T-helper 2 cell (primary cell): ENCODE measurements at places on chromosomes 2 and 18.

- DNase-seq, result no peak
Measured at GRCh38 chr2:148545390-148546256, 98.9 kb upstream of the EPC2 start.

DNA sequence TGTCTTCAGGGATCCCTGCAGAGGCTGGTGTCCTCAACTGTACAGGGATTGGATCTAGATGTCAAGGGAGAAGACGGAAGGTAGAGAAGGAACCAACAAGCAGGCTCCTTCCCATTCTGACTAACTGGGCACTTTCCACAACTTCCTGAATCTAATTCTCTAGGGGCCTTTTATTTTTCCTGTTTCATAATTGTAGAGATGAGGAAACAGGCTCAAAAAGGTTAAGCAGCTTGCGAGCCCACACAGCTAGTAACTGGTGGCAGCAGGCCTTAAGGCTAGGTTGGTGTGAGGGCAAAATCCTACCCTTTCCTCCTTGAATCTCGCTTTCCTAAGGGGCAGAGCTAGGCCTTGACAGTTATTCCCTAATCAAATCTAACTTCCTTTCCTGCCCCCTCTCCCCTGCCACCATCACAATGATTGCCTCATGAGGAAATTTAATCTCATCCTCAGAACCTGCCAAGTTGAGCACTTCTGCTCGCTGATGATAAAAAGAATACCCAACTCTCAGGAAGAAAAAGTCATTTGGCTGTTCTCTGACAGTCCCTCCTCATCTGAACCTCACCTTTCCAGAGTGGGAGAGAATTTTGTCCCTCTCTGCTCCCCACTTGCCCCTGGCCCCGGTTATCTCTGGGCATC lies 35.7 kb upstream of the POLE4 start:
- no peak for DNase-seq

- no peak for DNase-seq
Measured at GRCh38 chr2:122221665-122222064, 466.2 kb downstream of the TSN start.

DNA sequence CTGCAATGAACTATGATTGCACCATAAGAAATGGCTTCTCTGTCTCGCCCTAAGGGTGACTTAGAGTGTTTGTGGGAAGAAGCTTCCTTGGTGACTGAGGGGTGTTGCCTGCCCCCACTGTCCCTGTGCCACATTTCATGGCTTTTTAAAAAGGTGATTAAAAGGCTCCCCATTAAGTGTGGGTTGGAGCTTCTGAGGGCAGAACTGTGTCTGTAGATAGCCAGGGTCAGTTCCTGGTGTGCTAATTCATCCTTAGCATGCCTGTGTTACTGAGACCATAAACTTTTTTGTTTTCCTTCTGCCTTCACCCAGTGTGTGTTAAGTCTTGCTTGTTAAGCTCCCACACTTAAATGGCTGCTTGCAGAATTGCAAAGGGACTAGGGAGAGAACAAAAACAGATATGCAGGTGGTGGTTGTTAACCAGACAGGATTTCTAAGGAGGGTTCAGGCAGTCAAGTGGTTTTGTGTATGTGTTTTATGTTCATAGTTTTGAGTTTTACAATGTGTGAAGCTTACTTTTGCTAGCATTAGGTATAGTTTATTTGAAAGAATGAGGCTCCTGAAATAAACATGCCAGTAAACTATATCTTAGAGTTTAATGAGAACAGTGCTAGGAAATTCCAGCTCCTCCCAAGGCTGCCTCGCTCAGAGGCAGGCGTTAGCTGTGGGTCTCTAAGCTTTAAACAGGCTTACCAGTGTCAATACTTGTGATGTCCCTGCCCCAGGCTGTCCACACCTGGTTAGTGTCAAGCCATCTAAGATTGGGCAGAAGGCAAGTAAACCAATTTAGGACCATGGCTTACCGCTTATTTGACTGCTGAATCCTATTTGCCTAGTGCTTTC lies 14.5 kb downstream of the CERS6 start:
- DNase-seq, result no peak

DNA sequence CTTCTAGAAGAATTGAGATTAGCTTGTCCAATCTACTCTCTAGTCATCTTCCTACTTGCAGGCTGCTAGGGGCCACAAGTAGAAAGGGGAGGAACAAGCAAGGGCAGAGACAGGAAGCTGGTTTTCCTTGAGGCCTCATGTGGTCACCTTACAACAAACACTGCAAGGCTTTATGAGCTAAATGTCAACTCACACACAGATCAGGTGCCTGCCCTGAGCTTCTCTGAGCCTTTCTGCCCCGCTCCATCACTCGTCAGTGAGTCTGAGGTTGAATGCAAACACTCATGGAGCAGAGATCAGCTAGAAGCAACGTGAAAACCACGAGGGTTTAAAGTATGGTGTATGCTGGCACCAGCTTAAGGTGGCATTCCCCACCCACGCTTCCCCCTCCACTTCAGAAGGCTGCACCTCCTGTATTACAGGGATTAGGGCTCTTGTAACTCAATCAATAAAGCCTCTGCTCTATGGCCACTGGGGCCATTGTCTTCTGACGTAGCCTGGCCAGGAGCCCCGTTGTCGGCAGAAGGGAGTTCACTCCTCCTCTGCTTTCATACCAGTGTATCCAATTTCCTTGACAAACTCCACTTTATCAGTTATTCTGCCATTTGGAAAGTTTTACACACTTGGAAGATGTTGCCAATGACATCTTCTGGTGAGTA lies 5.4 kb upstream of the CRYGC start:
- DNase-seq, result peak; percentile 72

DNA sequence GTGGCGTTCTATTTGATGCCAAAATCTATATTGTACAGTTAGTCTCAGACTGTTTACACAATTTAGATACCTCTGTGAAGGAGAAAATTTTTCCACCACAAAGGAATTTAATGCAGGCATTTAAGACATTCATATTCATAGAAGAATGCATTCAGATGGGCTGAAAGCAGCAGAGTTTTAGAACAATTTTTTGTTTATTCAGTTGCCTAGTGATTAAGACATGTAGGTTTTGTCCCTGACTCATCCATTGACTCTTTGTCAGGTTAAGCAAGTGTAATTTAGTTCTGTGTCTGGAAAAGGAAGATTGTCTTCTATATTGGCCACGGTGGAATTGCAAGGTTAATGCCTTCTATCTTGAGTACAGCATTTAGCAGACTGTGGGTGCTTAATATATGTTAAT lies 515.0 kb downstream of the PARD3B start:
- DNase-seq, result no peak

DNA sequence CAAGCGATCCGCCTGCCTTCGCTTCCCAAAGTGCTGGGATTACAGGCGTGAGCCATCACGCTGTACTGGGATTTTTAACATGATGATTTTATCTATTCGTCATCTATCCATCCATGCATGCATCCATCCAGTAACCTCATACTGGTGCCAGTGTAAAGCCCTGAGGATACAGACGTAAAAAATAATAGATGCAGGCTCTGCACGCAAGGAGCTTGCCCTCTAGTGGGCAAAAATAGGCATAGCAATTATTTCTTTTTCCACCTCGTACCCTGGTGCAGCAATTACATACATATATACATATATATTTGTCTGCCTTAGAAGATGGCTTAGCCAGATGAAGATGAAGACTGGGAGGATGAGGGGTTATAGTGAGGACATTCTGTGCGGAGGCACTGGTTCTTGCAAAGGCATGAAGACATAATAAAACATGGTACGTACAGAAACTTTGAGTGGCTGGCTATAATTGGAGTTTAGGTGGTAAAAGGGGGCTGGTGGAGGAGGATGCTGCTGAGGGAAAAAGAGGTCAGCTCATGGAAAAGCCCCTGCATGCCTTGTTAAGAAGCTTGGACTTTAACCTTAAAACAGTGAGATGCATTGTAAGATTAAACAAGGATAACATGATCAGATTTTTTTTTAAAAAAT lies 19.6 kb upstream of the RPIA start:
- no peak for DNase-seq

DNA sequence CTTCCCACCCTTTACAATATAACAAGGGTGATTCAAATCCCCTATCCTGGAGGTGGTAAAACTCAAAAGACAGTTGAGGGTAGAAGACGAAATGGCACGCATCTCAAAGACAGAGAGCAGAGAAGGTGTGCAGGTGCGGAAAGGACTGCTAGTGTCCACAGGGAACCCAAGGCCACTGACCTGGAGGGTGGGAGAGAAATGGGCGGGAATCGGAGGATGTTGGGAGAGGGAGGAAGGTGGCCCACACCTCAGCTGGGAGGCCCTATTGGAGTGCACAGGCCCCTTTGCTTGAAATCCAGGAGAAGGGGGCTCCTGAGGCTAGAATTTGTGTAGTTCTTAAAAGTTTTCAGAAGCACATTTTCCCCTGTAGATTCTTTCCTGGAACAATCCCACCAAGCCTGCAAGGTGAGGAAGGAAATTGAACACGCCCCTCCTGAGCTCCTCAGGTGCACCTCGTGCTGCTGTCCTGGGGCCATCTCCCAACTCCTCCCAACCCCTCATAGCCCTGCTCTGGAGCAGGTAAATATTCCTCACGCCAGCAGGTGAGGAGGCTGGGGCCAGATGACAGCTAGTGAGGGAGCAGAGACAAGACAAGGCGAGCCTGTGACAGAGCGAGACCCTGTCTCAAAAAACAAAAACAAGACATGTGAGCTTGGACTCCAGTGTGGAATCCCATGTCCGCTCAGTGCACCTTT lies 99.3 kb downstream of the MCFD2 start:
- DNase-seq, result no peak

DNA sequence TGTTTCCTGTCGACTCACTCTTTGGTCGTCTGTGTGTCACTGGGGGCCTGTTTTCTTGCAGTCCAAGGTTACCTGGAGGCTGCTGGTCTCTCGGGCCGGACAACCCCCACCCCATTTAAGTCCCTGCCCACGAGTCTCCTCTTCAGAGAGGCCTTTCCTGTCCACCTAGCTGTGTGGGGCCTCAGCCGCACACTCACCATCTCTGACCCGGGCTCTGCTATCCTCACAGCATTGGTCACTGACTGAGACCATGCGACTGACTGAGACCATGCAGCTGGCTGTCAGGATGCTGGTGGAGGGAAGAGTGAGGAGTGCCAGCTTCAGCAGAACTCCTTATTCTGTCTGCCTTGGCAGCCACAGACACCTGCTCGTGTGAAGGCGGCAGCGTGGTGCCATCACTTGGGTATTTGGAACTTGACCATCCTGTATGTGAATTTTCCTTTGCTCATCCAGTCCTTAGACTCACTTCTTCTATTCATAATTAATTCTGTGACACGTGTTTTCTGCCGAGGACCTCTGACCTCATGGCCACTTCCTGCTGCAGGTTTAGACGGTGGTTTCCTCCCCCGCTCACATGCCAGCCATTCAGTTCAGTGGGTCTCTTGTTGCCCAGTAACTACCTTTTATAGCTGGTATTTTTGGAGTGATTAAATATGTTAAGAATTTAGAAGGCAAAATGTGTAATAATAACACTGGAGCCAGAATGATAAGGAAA lies 47.5 kb upstream of the ASB1 start:
- DNase-seq, result no peak

DNA sequence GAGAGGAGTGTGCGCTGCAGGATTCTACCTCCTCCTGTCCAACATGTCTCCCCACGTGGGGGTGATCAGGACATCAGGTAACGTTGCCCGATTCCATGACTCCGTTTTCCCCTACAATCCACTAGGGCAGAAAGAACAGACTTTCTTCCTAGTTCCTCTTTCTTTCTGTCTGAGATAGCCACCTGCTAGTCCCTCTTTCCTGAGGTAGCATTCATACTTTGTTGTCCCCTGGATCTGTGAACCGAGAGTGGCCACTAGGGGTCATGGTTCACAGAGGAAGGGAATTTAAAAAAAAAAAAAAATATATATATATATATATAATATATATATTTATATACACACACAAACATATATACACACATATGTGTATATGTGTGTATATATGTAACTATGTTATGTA lies 210.0 kb upstream of the ZNF521 start:
- no peak for DNase-seq

DNA sequence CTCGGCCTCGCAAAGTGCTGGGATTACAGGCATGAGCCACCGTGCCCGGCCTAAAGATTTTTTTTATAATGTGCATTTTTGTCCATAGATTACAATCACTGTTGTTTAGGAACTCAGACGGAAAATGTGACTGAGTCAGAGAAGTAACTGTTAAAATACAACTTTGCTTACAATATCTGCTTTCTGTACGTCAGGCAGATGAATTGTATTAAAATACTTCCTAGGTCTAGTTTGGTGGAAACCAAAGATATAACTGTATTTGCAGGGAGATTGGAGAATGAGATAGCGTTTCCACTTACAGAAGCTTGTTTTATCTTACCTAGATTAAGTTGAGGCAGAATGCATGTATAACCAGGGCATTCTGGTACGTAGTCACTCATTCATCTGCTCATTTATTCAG lies 36.7 kb downstream of the ASAP2 start:
- DNase-seq, result no peak

DNA sequence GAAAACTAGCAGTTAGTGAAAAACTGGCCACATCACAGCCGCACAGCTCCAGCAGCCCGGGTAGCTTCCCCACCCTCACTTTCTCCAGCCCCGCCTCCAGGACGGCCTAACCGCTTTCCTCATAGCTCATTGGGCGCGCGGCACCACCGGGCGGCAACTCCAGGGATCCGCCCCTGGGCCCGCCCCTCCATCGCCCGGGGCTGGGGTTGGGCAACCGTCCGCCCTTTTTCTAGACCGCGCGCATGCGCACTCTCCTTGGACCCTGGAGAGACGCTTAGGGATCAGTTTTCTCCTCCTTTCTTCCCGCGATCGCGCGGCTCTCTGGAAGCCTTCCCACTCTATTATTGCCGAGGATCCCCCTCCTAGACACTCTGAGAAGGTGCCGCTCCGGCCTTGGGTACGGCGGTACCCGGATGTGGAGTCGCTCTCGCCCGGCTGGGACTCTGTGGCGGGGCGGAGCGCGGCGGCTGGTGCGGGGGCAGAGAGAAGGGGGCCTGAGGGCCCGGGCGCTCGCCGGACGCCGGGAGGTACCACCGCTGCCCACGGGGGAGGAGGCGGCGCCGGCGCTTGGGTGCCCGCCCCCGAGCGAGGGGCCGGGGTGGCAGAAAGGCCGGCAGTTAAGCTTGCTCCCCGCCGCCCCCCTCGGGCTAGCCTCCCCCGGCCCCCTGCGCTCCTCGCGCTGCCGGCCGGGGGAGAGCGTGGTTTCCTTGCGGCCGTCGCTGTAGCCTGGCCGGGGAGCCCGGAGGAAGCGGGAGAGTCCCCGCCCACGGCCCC lies at the start of gene MIB1:
Gene MIB1, plus strand, starts transcription at position 255 of the 774 bp plus-strand sequence. CDS start 792 bp downstream, outside the sequence.
- DNase-seq, result peak; percentile 98

DNA sequence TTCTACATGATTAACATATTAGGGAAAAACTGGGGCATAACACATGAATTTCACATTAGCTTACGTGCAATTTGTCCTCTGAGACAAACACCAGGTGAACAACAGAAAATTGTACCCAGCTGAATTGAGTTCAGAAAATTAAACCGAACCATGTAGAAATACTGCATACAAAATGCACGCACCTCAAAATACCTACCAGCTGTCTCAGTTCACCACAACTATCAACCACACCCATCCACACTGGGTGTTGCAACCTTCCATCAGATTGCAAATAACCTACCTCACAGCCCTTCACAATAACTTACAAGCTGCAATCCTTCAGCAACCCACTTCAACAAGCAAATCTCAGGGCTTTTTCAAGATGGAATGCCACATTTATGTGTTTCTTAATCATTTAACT lies 55.9 kb downstream of the UNC50 start:
- no peak for DNase-seq

GRCh38 chr2:37583867-37584266 lies 87.6 kb downstream of the CDC42EP3 start:
- DNase-seq, result no peak

GRCh38 chr2:29394311-29394980 lies 279.2 kb downstream of the CLIP4 start:
- DNase-seq, result no peak
